Stimulated activated CD8-positive, alpha-beta memory T cell treated with anti-CD3 and anti-CD28 coated beads, Interleukin-4, amount 100 ng/mL, for 4 hours (primary cell): ENCODE measurements at places on chromosomes 2 and 18.

- DNase-seq = no peak
These were observed 78.7 kb downstream of the GBX2 start for GRCh38 chr2:236089271-236090026.

DNA sequence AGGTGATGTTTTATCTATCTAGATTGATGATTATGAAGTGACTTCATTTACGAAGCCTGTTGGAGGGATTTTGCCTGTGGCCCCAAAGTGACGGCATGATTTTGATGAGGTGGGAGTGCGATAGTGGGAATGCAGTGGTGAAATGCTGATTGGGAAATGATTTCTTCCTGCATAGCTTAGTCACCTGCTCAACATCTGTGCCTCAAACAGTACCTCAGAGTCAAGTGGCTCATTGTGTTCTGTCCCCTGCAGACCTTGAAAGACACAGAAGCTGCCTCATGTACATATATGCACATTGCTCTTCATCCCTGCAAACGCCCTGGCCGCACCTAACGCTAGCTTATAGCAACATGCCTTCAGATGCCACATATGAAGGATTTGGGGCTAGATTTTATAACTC lies 201.2 kb downstream of the TPGS2 start:
- DNase-seq = no peak

- DNase-seq = no peak
These were observed 31.6 kb upstream of the CASP10 start for GRCh38 chr2:201151127-201151981.

DNA sequence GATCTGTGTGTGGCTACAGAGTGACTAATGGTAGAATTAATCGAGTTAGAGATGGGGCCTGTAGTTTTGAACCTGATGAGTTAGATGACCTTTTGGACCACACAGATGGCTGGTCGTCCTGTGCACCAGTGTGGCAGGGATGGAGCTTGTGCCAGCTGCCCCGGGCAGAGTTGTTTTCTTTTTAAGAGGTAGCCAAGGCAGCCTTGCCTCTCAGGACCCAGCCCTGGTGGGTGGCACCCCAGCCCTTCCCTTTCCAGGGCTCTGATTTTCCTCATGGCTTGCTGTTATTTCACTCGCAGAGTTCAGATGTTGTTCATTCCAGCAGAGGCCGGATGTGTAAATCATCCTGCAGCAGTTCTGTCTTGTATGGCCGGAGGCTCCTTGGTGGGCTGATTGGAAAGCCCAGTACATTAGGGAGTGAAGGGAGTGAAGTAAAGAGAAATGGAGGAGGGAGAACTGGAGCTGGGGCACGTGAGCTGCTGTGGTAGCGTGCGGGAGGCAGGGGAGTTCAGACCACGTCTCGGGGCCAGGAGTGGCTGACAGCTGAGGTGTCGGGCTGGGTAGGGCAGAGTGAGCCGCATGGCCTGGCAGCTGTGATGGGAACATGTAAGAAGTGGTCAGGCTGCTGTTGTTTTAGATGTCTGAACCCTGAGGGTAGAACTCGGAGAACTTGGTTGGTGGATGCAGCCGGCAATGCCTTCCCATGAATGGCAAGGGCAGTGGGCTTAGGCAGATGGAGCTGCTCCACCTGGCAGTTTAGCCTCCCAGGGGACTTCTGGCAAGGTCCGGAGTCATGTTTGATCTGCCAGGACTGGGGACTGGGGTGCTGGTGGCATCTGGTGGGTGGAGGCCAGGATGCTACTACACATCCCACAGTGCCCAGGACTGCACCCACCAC lies 28.8 kb downstream of the ASAP2 start:
- no peak for DNase-seq

- no peak for DNase-seq
These were observed 31.8 kb upstream of the IMP4 start for GRCh38 chr2:130310881-130311280.

DNA sequence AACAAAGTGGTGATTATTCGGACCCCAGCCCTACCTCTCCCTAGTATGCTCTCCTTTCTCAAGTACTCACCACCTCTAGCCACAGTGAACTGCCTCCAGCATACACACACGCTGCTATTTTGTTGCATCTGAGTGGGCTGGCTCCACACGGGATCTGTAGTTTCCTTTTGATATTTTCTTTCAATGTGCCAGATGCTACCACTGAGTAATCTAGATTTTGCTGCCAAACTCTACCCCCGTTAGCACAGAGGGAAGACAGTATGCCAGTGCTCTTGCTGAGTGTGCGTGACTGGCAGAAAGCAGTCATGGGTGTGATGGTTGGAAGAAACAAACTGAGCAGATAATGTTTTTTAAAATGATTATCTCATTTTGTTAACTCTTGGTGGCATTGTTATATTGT lies 11.6 kb downstream of the CFLAR start:
- no peak for DNase-seq

GRCh38 chr18:31329787-31330438 lies 12.0 kb downstream of the DSG1 start:
- DNase-seq = no peak

- DNase-seq = no peak
These were observed 184.8 kb downstream of the CAMKMT start for GRCh38 chr2:44546459-44547127.
